GM23248 (cell line): ENCODE measurements at places on chromosomes 7 and 10.

GRCh38 chr7:142511801-142512200 is 237.5 kb upstream of the PRSS1 start:
- no peak for DNase-seq
- no peaks in the 10 kb centered on the region for H3K36me3 ChIP-seq
- no peak overlapping the region for H3K27ac ChIP-seq

GRCh38 chr7:75835688-75836285 is 22.2 kb upstream of the CCL24 start:
- 0 out of 2 replicates have a peak, but pooled peaks cover 3% of the 10 kb centered on the region for H3K4me1 ChIP-seq
- DNase-seq, result no peak
- H3K4me3 ChIP-seq, result no peak overlapping the region
- H3K27ac ChIP-seq, result no peak overlapping the region
- no peaks in the 10 kb centered on the region for H3K36me3 ChIP-seq

- peaks cover 25% of the 10 kb centered on the region for H3K4me1 ChIP-seq
- DNase-seq, result peak; percentile 68
- H3K27ac ChIP-seq, result no peak overlapping the region
- H3K36me3 ChIP-seq, result no peaks in the 10 kb centered on the region
- no peak overlapping the region for H3K4me3 ChIP-seq
These were observed 48.3 kb downstream of the PNLIPRP2 start for GRCh38 chr10:116669080-116669479.

DNA sequence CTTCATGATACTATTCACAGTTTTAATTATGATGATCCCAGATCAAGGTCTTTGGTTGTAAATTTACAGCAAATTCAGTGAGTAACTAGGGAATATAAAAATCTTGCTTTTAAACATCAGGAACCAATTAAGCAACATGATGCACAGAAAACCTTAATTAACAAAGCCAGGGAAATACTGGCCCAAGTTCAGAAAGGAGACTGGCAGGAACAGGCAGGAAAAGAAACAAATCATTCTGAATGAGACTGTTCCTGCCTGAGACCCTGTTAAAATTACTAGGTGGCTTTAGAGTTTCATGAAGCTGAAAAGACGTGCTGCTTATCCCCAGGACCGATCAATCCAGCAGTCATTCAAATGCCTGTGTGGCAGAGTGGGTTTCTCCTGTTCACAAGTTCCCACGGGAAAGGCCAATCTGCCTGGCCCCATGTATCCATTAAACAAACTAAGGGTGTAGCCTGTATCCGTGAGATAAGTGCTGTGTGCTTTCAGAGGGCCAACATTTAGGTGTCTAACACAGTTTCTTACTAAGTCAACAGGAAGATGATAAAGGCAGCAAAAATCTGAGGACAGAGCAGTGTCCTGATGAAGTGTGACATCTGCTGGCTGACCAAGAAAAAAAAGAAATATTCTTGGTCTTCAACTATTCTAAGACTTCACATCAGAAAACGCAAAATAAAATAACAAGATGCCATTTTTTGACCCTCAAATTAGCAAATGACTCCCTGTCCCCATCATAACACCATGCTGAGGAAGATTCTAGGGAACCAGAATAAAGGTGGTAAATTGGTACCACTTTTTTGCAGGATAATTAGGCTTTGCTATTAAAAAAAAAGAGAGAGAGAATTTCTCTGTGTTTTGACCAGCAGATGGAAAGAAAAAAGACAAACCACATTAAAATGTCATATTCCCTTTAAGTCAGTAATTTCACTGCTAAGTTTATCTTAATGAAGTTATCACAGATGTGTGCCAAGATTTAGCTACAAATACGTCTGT is 34.2 kb downstream of the PUS7 start:
- H3K4me3 ChIP-seq, result peak overlapping the region; percentile 48
- peaks cover 8% of the 10 kb centered on the region; the same call in 1 of the 2 replicates for H3K36me3 ChIP-seq
- H3K4me1 ChIP-seq, result peaks cover 14% of the 10 kb centered on the region
- DNase-seq, result peak; percentile 86
- H3K27me3 ChIP-seq, result no peaks in the 10 kb centered on the region

GRCh38 chr7:114293289-114294012 is 121.2 kb upstream of the FOXP2 start:
- no peaks in the 10 kb centered on the region for H3K4me1 ChIP-seq
- no peaks in the 10 kb centered on the region for H3K36me3 ChIP-seq
- peak; percentile 0 for DNase-seq
- H3K4me3 ChIP-seq, result no peak overlapping the region
- no peak overlapping the region for H3K27ac ChIP-seq

GRCh38 chr7:11830582-11831155 is 1.3 kb downstream of the THSD7A start:
- no peaks in the 10 kb centered on the region for H3K36me3 ChIP-seq
- H3K4me3 ChIP-seq, result peak overlapping the region; percentile 80
- H3K4me1 ChIP-seq, result 0 out of 2 replicates have a peak, but pooled peaks cover 4% of the 10 kb centered on the region
- peak; percentile 29 for DNase-seq
- H3K27me3 ChIP-seq, result peaks cover 11% of the 10 kb centered on the region

GRCh38 chr7:89238156-89238555 is 442.6 kb upstream of the TEX47 start:
- H3K27ac ChIP-seq, result no peak overlapping the region
- no peak overlapping the region for H3K4me3 ChIP-seq
- peak; percentile 41 for DNase-seq
- no peaks in the 10 kb centered on the region for H3K4me1 ChIP-seq

- no peaks in the 10 kb centered on the region for H3K36me3 ChIP-seq
- no peaks in the 10 kb centered on the region for H3K27me3 ChIP-seq
- peaks cover 22% of the 10 kb centered on the region for H3K4me1 ChIP-seq
- no peak overlapping the region for H3K27ac ChIP-seq
- no peak for DNase-seq
These were observed 86.6 kb downstream of the CFAP58 start for GRCh38 chr10:104440221-104440620.

- no peaks in the 10 kb centered on the region for H3K36me3 ChIP-seq
- no peak overlapping the region for H3K4me3 ChIP-seq
- H3K27ac ChIP-seq, result no peak overlapping the region
- no peak for DNase-seq
These were observed 96.6 kb upstream of the TMEM196 start for GRCh38 chr7:19869979-19870378.

GRCh38 chr10:89553064-89553734 is 17.8 kb upstream of the SLC16A12 start:
- H3K36me3 ChIP-seq, result no peaks in the 10 kb centered on the region
- DNase-seq, result peak; percentile 96
- H3K4me3 ChIP-seq, result no peak overlapping the region
- peaks cover 14% of the 10 kb centered on the region for H3K4me1 ChIP-seq

GRCh38 chr10:96365571-96365970 is 6.8 kb upstream of the OPALIN start:
- no peak overlapping the region for H3K4me3 ChIP-seq
- DNase-seq, result no peak
- no peaks in the 10 kb centered on the region for H3K36me3 ChIP-seq
- peaks cover 10% of the 10 kb centered on the region for H3K27me3 ChIP-seq
- no peak overlapping the region for H3K27ac ChIP-seq

DNA sequence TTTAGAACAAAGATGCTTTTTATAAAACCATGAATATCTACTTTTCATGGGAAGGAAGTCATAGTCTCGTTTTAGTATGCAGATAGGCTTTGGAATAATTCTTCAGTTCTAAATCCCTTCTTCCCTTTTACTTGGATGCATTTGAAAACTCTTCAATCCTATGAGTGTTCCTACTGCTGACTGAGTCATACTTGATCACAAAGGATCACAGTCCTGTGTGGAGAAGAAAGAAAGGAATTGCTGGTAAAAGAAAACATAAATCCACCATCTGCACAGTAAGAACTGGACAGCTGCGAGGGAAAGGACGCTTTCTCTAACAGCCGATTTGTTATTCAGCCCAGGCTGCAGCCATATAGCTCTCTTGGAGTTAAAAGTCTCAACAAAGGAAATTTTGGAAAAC is 209.9 kb downstream of the SEMA3E start:
- no peak overlapping the region for H3K27ac ChIP-seq
- H3K36me3 ChIP-seq, result no peaks in the 10 kb centered on the region
- no peak for DNase-seq
- H3K4me3 ChIP-seq, result no peak overlapping the region

GRCh38 chr7:93392984-93393383 is 160.8 kb downstream of the VPS50 start:
- H3K27me3 ChIP-seq, result no peaks in the 10 kb centered on the region; the same call in none of the 2 replicates
- H3K4me3 ChIP-seq, result no peak overlapping the region
- H3K4me1 ChIP-seq, result no peaks in the 10 kb centered on the region
- no peak overlapping the region for H3K27ac ChIP-seq
- no peak for DNase-seq

GRCh38 chr7:14275356-14275755 is 285.9 kb upstream of the ETV1 start:
- no peak overlapping the region for H3K4me3 ChIP-seq
- H3K36me3 ChIP-seq, result no peaks in the 10 kb centered on the region
- no peaks in the 10 kb centered on the region for H3K27me3 ChIP-seq
- peak; percentile 37 for DNase-seq
- no peak overlapping the region for H3K27ac ChIP-seq

DNA sequence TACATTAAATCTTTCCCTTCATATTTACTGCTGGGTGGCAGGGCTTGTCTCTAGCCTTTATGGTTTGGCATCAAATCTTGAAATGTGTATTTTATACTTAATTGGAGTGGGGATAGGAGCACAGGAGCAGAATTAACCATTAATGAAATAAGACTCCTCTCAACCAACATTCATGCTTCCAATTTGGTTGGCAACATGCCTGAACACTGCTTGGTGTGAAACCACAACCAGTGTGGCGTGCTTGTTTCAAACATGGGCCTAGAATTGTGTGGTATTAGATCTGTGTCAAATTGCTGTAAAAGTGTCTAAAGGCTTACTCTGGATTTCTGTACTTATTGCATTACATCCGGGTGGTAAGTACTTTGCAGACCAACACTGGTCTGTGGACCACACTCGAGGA is 25.1 kb upstream of the VPS41 start:
- no peak overlapping the region for H3K4me3 ChIP-seq
- no peaks in the 10 kb centered on the region for H3K36me3 ChIP-seq
- H3K27me3 ChIP-seq, result no peaks in the 10 kb centered on the region
- peaks cover 5% of the 10 kb centered on the region; the same call in 1 of the 2 replicates for H3K4me1 ChIP-seq
- no peak overlapping the region for H3K27ac ChIP-seq

GRCh38 chr7:30162622-30163124 is 27.9 kb downstream of the MTURN start:
- H3K36me3 ChIP-seq, result no peaks in the 10 kb centered on the region
- peaks cover 15% of the 10 kb centered on the region for H3K4me1 ChIP-seq
- peak overlapping the region; percentile 54 for H3K4me3 ChIP-seq
- peak overlapping the region; percentile 52 for H3K27ac ChIP-seq

- no peak overlapping the region for H3K4me3 ChIP-seq
- no peak for DNase-seq
- H3K27ac ChIP-seq, result no peak overlapping the region
- H3K4me1 ChIP-seq, result no peaks in the 10 kb centered on the region
- no peaks in the 10 kb centered on the region for H3K27me3 ChIP-seq
- no peaks in the 10 kb centered on the region for H3K36me3 ChIP-seq
These were observed 464.5 kb downstream of the ARL4A start for GRCh38 chr7:13151978-13152377.

DNA sequence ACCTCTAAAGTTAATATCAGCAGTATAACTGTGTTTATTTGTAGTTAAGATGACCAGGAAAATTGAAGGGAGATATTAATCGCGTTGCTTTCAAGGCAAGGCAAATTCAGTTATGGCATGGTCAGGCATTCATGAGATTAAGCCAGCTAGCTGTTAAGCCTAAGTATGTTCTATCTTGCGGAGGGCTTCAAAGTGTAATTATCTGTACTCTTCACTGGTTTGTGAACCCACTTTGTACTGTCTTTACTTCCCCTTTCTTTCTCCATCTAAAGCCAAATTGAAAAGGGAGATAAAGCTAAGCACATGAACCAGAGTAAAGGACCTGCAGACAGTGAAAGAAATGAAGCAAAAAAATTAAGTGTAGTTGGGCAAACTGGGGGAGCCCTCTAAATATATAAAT is 483.1 kb upstream of the NRP1 start:
- H3K4me3 ChIP-seq, result no peak overlapping the region
- no peaks in the 10 kb centered on the region for H3K27me3 ChIP-seq
- DNase-seq, result no peak

- DNase-seq, result no peak
- peaks cover 10% of the 10 kb centered on the region for H3K27me3 ChIP-seq
- H3K4me1 ChIP-seq, result no peaks in the 10 kb centered on the region
- no peak overlapping the region for H3K27ac ChIP-seq
- no peaks in the 10 kb centered on the region for H3K36me3 ChIP-seq
These were observed 58.6 kb upstream of the PRSS1 start for GRCh38 chr7:142690554-142691182.

DNA sequence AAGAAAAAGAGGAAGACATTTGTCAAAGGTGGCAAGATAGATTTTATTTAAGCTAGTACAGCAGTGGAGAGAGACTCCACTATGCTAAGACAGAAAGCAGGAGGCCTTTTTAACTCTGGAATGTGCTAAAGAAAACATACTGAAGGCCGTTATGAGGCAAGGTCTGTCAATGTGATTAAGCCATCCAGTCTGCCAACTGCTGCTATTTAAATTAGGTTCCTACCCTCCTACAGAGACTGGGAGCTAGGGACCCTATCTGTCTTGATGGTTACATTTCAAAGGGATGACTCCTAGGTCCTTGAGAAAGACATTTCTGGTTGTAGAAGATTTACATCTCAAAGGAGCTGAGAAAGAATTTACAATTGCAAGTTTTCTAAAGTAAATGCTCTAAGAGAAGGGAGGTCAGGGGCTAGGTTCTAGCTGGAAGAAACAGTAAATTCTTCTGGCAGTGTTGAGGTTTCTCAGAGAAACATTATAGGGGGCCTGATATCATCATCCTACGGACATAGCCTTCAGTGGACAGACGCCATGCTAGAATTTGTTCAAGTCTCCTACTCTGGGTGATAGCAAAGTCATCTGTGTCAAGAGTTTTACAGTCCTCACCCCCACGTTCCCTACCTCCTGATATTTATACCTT is 211.6 kb downstream of the PHF14 start:
- DNase-seq, result peak; percentile 23
- H3K27ac ChIP-seq, result no peak overlapping the region
- no peak overlapping the region for H3K4me3 ChIP-seq
- H3K27me3 ChIP-seq, result no peaks in the 10 kb centered on the region

DNA sequence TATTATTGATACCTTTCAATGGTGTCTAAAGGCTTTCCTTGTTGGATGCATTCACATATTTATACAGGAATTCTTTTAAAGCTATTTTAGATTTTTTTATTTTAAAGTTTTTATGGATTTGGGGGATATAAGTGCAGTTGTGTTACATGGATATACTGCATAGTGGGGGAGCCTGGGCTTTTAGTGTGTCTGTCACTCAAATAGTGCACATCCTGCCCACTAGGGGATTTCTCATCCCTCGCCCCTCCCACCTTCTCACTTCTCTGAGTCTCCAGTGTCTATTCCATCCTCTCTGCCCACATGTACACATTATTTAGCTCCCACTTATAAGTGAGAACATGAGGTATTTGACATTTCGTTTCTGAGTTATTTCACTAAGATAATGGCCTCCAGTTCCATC is 154.0 kb upstream of the MKI67 start:
- no peaks in the 10 kb centered on the region for H3K4me1 ChIP-seq
- no peak for DNase-seq
- no peak overlapping the region for H3K27ac ChIP-seq
- H3K36me3 ChIP-seq, result no peaks in the 10 kb centered on the region
- no peak overlapping the region for H3K4me3 ChIP-seq

- peak; percentile 11 for DNase-seq
- no peak overlapping the region for H3K4me3 ChIP-seq
- no peak overlapping the region for H3K27ac ChIP-seq
- H3K4me1 ChIP-seq, result no peaks in the 10 kb centered on the region
These were observed 412.7 kb upstream of the ANKRD30A start for GRCh38 chr10:36712695-36713094.

GRCh38 chr7:20359341-20359963 is 28.8 kb downstream of the ITGB8 start:
- H3K4me3 ChIP-seq, result no peak overlapping the region
- peak; percentile 14 for DNase-seq
- H3K27ac ChIP-seq, result no peak overlapping the region
- 0 out of 2 replicates have a peak, but pooled peaks cover 9% of the 10 kb centered on the region for H3K4me1 ChIP-seq
- no peaks in the 10 kb centered on the region for H3K27me3 ChIP-seq
